ENCODE measurements at places on chromosomes 7 and 10.

- no peak for DNase-seq
These were observed 4.3 kb upstream of the UCMA start for GRCh38 chr10:13238271-13239077.

GRCh38 chr10:81479316-81479715 lies 395.7 kb upstream of the NRG3 start:
- DNase-seq: no peak

GRCh38 chr10:47253651-47254375 lies 46.2 kb upstream of the GDF10 start:
- DNase-seq: no peak

DNA sequence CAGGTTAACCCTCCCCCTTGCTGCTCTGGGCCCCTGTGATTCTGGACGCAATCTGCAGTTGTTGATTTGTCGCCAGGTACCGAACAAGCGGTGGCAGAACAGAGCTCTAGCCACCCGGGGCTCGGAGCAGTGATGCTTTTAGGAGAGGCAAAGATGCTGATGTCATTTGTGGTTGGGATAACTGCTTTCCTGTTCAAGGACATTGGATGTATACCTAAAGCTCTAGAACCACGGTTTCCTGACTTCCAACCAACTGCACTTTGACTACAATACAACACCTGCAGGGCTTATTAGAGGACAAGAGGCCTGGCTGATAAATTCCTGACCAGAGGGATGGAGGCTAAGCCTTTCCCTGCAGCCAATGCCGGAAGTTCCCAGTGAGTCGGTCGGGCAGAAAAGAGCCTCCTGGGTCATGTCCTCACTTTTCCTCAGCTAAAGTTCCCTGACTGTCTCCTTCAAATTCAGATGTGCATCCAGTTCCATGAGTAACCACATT lies 6.5 kb upstream of the RBM20 start:
- DNase-seq: no peak

DNA sequence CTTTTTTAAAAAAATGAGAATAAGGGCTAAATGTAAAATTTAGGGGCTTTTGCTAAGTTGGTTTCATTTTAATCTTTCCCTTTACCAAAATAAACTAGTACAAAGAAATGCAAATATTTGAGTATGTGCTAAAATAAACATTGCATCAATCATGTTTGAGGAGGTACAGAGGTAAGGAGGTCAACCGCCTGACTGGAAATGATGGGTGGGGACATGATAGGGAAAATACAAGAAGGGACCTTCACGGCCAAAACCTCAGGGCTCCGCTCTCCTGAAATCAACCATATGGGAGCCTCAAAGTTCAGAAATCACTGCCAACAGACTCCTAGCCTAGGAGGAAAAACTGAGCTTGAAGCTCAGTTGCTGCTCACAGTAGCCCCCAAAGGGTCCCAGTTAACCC lies 207.6 kb downstream of the AHR start:
- no peak for DNase-seq

DNA sequence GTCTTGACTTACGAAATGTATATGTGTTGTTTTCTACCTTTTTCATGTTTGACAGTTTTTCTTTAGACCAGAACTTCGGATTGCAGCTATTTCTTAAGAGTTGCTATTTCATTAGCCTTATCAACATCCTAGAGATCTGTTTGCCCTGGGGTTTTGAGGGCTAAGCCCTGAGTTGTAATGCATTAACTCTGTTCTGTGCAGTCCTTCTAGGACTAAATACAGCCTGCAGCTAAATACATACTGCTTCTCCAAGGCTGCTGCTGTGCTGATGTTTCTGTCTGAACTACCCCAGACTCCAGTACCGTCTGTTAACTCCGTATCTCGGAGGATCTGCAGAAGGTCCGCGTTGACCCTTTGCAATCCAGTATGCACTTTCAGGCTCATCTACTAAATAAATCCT lies 26.5 kb downstream of the KIAA1217 start:
- no peak for DNase-seq
